Activated CD4-positive, alpha-beta T cell treated with anti-CD3 and anti-CD28 coated beads for 36 hours (primary cell): ENCODE measurements at places on chromosomes 6 and 20. TPM values are rescaled to one million over a fixed set of nuclear protein-coding genes. Genes with fewer than 3 reads are reported as not detected.

DNA sequence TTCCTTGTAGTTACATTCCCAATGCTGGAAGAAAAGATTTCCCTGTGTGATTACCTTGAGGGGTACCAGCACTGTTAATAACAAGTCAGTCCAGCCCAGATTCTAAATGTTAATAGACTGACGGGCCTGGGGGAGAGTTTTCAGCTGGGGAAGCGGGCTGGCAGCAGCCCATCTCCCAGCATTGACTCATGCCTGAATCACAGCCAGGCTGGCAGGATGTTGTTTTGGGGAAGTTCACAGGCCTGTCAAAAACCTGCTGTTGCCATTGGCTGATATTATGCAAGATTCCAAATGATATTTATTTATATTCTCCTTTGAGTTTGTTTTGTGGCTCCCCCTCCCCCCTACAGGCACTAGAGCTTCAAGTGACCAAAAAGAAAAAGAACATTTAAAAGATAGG, 213.9 kb upstream of the CNR1 start:
- H3K4me3 ChIP-seq: no peak overlapping the region
- DNase-seq: no peak
- H3K27ac ChIP-seq: no peak overlapping the region
- no peaks in the 10 kb centered on the region for H3K4me1 ChIP-seq
- no peaks in the 10 kb centered on the region for H3K36me3 ChIP-seq

The PRICKLE4 gene
- total RNA-seq: not detected

GRCh38 chr20:57200882-57201695, 65.4 kb downstream of the BMP7 start:
- H3K4me1 ChIP-seq: no peaks in the 10 kb centered on the region
- no peak overlapping the region for H3K27ac ChIP-seq
- H3K27me3 ChIP-seq: peaks cover 8% of the 10 kb centered on the region
- no peak for DNase-seq
- H3K4me3 ChIP-seq: no peak overlapping the region
- no peaks in the 10 kb centered on the region for H3K36me3 ChIP-seq

DNA sequence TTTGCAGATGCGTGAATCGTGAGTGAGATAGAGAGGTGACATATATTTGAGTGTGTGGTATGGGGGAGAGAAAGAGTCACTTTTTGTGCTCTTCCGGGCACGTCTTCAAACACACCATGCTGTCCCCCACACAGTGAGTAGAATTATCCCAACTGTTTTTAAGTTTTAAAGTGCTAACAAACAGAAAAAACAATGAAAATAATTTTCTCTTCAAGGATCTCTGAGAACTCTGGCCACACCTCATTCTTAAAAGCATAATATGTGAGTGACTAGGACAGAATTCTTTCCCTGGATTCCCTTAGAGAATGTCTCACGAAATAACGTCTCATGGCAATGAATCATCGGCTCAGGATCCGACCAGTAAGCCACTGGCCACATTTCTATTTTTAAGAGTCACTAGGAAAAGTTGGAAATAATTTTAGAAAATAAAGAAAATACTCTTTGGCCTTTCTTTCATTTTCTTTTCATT, 235.7 kb upstream of the ZNF217 start:
- H3K36me3 ChIP-seq: no peaks in the 10 kb centered on the region
- peak overlapping the region; percentile 86 for H3K27ac ChIP-seq
- no peaks in the 10 kb centered on the region for H3K27me3 ChIP-seq
- peak; percentile 17 for DNase-seq

DNA sequence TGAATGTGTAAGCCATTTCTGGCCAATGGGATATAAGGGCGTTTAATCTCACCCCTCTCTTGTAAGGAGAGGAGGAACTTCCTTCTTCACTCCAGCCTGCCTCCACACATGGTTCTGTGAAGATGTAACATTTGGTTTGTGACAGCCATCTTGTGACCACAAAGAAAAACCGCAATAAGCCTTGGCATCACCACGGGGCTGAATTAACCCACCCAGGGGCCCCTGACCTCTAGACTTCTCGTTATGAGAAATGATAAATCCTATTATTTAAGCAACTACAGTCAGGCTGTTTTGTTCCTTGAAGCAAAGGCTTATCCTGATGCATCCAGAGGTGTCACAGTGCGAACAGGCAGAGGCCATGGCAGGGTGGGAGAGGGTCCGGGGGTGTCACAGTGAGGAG, 139.7 kb downstream of the CDC5L start:
- no peaks in the 10 kb centered on the region for H3K36me3 ChIP-seq
- H3K27me3 ChIP-seq: peaks cover 6% of the 10 kb centered on the region
- peak; percentile 28 for DNase-seq

GRCh38 chr20:51692806-51693400, 75.3 kb downstream of the ATP9A start:
- no peak overlapping the region for H3K27ac ChIP-seq
- peaks cover 16% of the 10 kb centered on the region for H3K4me1 ChIP-seq
- H3K4me3 ChIP-seq: no peak overlapping the region
- H3K36me3 ChIP-seq: no peaks in the 10 kb centered on the region
- H3K27me3 ChIP-seq: peaks cover 13% of the 10 kb centered on the region
- DNase-seq: no peak

- H3K4me1 ChIP-seq: peaks cover 8% of the 10 kb centered on the region
- H3K36me3 ChIP-seq: no peaks in the 10 kb centered on the region
- no peak for DNase-seq
- peaks cover 7% of the 10 kb centered on the region for H3K27me3 ChIP-seq
These were observed 61.8 kb downstream of the RSPH3 start for GRCh38 chr6:158938220-158938619.

DNA sequence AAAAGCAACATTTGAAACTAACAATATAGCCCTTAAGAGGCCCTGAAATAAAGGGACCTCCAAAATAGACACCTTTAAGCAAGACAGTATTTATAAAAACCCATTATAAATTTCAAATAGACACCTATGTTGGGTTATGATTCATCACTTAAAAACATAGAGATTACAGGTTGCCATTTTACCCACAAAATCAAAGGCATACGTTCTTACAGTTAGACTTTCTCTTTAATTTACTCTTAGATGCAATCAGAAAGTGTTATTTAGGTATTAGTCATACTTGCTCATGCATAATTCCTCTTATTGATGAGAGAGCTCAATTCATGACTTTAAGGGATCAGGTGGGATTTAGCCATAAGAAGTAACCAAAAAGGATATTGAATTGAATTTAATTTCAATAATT, 51.5 kb upstream of the TMEM200A start:
- DNase-seq: no peak
- no peaks in the 10 kb centered on the region for H3K27me3 ChIP-seq
- no peak overlapping the region for H3K4me3 ChIP-seq
- no peaks in the 10 kb centered on the region for H3K36me3 ChIP-seq
